ENCODE measurements at places on chromosomes 13 and 19.
A peak's percentile ranks its signal among the peaks of the same experiment; 100 is the strongest.

DNA sequence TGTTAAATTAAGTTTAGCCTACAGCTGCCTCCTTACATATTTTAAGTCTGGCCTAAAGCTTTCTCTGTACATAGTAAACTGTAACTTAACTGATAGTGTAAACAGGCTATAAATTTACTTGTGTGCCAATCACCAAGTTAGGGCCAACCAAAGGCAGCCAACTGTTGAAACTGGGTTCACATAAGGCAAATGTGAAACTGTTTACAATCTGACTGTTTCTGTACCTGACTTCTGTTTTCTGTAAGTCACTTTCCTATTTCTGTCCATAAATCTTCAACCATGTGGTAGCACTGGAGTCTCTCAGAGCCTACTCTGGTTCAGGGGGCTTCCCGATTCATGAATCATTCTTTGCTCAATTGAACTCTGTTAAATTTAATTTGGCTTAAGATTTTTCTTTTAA lies 103.1 kb downstream of the RAP2A start:
- no peak for DNase-seq

DNA sequence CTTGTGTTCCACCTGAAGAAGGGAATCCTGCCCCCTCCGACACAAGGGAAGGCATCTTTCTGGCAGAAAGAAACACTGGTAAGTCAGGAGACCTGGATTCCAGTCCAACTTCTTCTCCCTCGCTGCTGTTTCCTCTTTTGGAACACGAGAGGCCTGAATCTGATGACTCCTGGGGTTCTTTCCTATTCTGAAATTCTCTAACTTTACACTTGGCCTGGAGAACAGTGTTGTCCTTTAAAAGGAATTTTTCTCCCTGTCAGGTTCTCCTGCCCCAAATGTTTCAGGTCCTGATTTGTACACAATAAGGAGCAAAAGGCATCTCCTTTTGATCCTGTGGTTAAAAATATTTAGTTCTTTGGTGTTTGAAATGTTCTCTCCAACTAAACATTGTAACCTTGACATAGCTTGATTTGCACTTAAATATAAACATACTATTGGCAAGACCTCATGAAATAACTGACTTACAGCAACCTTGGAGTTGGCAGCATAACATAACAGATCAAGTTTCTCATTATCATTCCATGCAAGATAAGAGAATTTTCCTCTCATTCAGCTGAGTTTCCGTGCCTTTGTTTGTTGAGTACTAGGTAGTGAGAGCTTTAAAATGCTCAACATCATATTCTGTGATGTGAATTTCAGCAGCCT lies 244.8 kb downstream of the COG6 start:
- DNase-seq, result no peak

DNA sequence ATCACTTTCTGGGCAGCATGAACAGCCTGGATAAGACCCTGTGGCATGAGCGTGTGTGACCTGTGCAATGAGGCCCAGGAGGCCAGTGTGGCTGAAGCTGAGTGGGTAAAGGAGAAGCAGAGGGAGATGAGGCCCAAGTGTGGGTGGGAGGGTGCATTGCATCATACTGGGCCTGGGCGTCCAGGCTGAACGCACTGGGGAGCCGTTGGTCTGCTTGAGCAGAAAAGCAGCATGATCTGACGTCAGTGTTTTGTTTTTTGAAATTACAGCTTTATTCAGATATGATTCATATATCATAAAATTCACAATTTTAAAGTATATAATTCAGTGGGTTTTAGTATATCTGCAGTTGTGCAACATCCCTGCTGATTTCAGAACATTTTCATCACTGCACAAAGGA lies 409.7 kb downstream of the HS6ST3 start:
- no peak for DNase-seq

DNA sequence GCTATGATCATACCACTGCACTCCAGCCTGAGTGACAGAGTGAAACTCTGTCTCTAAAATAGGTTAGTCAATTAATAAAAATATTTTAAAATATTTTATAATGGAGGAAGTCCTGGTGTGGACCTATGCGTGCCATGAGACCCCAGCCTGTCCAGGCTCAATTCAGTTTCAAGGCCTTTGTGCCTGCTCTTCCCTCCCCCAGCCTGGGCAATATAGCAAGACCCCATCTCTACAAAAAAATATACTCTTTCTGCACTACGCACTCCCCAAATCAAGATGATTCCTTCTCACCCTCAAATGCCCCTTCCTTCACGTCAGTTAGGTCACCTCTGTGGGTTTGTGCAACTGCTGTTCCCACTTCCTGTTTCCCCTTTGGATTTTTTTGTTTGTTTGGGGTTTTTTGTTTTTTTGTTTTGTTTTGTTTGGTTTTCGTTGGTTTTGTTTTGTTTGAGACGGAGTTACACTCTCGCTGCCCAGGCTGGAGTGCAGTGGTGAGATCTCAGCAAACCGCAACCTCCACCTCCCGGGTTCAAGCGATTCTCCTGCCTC lies 1.4 kb upstream of the HSH2D start:
- no peak for DNase-seq

DNA sequence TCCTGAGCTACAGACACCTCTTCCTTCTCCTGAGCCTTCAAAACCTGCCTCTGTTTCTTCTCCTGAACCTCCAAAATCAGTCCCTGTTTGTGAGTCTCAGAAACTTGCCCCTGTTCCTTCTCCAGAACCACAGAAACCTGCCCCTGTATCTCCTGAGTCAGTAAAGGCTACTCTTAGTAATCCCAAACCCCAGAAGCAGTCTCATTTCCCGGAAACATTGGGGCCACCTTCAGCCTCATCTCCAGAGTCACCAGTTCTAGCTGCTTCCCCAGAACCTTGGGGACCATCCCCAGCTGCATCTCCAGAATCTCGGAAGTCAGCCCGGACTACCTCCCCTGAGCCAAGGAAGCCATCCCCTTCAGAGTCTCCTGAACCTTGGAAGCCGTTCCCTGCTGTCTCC lies 10.0 kb downstream of the CHAMP1 start:
- DNase-seq, result no peak

GRCh38 chr13:43631106-43631505 lies 155.7 kb downstream of the ENOX1 start:
- DNase-seq, result no peak

- no peak for DNase-seq
Observed at GRCh38 chr13:92873029-92873428, 353.6 kb upstream of the GPC6 start.

- DNase-seq, result peak; percentile 95
Observed at GRCh38 chr13:95361686-95362085, 60.4 kb upstream of the ABCC4 start.

- DNase-seq, result no peak
Observed at GRCh38 chr19:54262066-54262465, 5.0 kb upstream of the LILRB5 start.

DNA sequence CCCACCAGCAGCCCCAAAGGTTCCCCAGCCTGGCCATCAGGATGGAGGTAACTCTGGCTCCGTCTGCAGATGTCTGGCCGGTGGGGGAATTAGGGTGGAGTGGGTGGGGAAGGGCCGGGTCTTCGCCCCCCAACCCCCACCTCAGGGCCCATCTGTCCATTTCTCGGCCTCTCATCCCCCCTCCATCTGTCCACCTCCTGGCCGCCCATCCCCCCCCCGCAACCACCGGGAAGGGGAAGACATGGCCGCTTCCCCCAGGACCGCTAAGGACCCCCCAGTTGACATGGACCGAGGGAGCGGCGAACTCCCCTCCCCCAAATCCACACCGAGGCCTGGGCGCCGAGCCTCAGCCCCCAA lies 793 bp downstream of the LRFN1 start:
- DNase-seq, result no peak

DNA sequence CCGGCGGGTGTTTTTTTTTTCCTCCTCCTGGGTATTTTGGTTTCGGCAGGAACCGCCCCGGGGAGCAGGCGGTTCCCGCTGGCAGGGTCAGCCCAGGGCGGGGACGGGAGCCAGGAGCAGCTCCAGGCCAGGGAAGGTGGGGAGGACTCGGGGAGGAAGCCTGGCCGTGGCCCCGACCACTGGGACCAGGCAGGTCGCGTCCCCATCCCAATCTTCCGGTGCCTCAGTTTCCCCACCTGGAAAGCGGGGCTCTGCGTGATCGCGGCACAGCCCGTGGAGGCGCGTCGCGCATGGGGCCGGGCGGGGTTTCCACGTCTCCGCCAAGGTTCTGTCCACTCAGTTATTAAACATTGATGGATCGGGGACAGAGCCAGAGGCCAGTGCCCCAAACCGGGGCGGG lies 34.8 kb downstream of the IL12RB1 start:
- DNase-seq, result no peak

DNA sequence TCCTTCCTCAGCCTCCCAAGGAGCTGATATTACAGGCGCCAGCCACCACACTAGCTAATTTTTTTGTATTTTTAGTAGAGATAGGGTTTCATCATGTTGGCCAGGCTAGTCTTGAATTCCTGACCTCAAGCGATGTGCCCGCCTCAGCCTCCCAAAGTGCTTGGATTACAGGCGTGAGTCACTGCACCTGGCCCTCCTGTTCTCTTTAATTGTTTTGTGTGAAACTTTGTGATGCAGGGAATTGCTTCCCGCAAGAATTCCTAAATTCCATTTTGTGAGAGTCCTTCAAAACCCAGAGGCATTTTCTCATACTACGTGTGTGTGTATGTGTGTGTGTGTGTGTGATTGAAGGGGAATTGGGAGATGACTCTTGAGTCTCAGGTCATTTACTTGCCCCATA lies 65.0 kb upstream of the ZNF835 start:
- no peak for DNase-seq
